ENCODE measurements at places on chromosomes 1 and 21.

GRCh38 chr1:207316622-207317391 is 4.7 kb upstream of the CD55 start:
- DNase-seq, result no peak

- no peak for DNase-seq
Observed at GRCh38 chr1:195908121-195908520, 700.1 kb downstream of the KCNT2 start.

- DNase-seq, result no peak
Observed at GRCh38 chr1:115142616-115143015, 53.3 kb upstream of the TSPAN2 start.

- no peak for DNase-seq
Observed at GRCh38 chr1:71695821-71696220, 586.5 kb downstream of the NEGR1 start.

- no peak for DNase-seq
Observed at GRCh38 chr1:19462781-19463503, 22.4 kb downstream of the CAPZB start.

DNA sequence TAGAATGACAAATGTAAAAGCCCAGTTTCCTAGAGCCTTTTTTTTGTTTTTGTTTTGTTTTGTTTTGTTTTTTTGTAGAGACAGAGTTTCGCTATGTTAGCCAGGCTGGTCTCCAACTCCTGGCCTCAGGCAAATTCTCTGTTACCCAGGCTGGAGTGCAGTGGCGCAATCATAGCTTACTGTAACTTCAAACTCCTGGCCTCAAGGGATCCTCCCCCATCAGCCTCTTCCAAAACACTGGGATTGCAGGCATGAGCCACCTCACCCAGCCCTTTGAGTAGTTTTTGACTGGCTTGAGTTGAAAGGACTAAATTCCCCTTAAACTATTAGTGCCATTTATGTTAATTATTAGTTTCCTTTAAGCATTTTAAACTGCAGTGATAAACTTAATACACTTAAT is 28.8 kb upstream of the ZBTB18 start:
- no peak for DNase-seq

All from activated T-cell treated with anti-CD3 and anti-CD28 coated beads, Interleukin-2, amount 50 U/mL, for 48 hours (primary cell).